ENCODE measurements at places on chromosomes 7 and 10.

DNA sequence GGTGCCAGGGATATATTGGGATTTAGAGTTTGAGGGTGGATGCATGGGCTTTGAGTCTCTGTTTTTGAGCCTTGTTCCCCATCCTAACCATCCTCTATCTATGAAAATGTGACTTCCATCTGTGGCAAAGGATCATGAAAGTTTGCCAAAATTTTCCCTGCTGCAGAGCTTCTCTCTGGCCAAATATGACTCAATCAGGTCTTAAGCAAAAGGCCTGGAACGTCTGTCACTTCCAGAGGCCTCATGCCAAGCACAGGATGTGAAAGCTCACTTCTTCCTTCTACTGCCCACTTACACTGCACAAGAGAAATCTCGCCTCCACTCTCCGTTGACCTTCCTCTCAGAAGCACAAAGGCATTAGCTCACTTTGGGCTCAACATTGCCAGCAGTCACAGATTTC, 696.9 kb upstream of the NRP1 start:
- DNase-seq = no peak

- no peak for DNase-seq
These were observed 166.1 kb downstream of the DNAJB9 start for GRCh38 chr7:108735814-108736213.

- peak; percentile 72 for DNase-seq
These were observed 1.2 kb downstream of the CYREN start for GRCh38 chr7:135169141-135169963.

DNA sequence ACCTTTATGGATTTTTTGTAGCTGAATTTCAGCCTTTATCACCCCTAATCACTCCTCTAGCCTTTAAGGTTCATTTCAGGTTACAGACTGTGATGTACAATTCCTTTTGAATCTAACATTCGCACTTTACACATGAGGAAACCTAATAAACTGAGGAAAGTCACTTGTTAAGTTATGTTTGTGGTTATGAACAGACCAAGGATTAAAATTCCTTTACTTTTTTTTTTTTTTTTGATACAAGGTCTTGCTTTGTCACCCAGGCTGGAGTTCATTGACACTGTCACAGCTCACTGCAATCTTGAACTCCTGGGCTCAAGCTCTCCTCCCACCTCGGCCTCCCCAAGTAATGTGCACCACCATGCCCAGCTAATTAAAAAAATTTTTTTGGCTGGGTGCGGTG, 3.6 kb downstream of the MCU start:
- no peak for DNase-seq

DNA sequence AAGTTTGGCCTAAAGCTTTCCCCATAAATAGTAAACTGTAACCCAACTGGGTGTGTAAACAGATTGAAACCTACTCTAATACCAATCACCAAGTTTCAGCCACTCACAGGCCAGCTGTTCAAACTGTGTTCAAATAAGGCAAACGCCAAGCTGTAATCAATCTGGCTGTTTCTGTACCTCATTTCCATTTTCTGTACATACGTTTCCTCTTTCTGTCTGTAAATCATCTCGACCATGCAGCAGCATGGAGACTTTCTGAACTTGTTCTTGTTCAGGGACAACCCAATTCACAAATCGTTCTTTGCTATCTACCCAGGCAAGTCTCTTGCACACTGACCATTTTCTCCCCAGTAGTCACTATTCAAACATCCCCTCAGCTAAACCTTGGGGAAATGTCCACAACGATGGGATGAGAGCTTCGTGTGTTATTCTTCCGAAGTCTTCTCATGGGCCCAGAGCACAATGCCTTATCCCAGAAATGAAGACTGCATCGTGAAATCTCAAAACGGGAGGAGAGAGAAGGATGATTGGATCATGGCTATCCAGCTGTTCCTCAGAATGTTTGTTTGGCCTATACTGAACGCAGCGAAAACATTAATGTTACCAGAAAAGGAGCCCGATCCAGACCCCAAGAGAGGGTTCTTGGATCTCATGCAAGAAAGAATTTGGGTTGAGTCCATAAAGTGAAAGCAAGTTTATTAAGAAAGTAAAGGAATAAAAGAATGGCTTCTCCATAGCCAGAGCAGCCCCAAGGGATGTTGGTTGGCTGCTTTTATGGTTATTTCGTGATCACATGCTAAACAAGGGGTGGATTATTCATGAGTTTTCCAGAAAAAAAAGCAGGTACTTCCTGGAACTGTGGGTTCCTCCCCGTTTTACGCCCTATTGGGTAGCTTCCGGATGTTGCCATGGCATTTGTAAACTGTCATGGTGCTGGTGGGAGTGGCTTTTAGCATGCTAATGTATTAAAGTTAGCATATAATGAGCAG, 86.2 kb downstream of the SLC16A9 start:
- no peak for DNase-seq

GRCh38 chr7:128920913-128921582, 10.5 kb upstream of the KCP start:
- no peak for DNase-seq

GRCh38 chr10:26780106-26780792, 80.5 kb downstream of the ABI1 start:
- DNase-seq = no peak

GRCh38 chr7:6618621-6619020, 3.2 kb downstream of the ZNF853 start:
- no peak for DNase-seq

GRCh38 chr7:155533827-155534690, 12.3 kb downstream of the CNPY1 start:
- peak; percentile 7 for DNase-seq

DNA sequence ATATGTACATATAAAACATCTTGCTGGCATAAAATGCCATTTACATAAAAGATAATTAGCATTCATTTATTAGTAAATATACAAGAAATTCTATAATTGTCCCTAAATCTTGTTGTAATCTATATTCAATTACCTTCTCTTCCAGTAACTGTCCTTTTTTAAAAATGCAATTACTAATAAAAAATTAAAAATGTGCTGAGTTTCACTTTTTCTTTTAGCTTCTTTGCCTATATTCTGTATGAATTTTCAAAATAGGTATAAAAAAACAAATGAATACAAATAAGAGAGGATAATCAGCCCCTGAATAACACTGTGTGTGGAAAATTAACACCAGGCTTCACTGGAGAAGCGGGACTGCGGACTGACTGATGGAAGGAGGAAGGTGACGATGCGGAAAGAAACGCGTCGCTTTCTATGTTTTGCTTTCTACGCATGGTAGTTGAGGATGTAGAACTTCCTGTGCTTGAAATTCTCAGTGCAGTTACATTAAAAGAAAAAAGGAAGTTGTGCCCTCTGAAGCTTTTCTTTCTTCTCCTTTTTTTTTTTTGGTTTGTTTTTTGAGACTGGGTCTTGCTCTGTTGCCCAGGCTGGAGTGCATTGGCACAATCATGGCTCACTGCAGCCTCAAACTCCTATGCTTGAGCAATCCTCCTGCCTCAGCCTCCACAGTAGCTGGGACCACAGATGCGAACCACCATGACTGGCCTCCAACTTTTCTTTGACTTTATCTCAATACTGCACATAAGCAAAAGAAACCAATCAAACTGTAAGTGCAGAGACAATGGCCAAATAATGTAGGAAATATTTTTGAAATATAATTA, 7.4 kb upstream of the ZMYND11 start:
- peak; percentile 47 for DNase-seq

GRCh38 chr7:22697876-22698606, 29.0 kb upstream of the IL6 start:
- DNase-seq = peak; percentile 69

DNA sequence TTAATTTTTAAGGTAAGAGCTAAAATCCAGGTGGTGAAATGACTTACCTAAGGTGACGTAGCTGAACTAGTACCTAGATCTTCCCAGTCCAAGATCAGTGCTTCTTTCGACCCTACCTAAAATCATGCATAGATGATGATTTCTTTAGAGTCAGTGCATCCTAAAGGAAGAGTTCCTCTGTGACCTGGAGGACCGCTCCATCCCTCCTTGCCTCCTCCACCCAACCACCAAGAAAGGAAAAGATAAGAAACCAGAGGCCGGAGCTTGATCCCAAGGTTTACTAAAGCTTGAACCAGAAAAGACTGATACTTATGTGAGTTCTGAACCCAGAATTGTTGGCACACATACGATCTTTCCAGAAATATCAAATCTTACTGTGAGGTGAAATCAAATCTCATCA, 101.8 kb downstream of the CABCOCO1 start:
- no peak for DNase-seq

DNA sequence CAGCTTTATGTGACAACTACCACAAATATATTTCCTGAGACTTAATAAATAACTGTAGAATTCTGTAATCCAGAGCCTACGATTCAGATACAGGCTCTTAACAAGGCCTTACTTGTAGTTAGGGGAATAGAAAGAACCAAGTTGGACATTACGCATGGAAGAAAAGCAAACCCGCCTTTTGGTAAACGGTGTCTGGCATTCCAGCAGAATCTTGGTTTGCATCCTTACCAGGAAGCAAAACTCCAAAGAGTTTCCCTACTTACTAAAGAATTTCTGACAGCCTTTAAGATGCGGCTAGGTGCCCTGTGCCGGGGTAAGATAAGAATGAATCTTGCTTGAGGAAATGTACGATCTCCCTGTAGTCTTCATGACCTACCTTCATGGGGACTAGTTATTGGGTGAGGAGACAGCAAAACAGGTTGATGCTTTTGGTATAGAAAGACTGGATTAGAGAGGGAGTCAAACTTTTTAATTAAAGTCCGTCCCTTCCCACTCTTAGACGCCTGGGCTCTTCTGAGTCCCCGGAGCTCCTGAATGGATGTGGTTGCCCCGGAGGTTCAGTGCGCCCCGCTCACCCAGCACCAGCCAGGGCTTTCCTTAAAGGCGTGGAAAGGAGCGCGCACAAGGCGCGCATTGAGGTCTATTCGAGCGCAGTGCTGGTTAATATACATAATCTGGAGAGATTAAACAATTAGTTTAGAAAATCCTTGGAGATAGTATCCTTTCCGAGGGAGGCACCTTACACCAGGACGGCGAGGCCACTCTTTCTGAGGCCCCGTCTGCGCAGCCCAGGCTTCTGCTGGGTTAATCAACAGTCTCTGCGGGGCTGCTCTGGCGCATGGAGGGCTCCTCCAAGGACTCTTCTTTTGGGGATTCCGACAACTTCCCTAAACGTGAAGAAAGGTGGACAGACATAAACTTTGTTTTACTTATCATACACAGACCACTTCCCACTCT, 11.5 kb downstream of the PTF1A start:
- DNase-seq = no peak

GRCh38 chr7:97006816-97007582, 1.6 kb downstream of the DLX6 start:
- DNase-seq = no peak

DNA sequence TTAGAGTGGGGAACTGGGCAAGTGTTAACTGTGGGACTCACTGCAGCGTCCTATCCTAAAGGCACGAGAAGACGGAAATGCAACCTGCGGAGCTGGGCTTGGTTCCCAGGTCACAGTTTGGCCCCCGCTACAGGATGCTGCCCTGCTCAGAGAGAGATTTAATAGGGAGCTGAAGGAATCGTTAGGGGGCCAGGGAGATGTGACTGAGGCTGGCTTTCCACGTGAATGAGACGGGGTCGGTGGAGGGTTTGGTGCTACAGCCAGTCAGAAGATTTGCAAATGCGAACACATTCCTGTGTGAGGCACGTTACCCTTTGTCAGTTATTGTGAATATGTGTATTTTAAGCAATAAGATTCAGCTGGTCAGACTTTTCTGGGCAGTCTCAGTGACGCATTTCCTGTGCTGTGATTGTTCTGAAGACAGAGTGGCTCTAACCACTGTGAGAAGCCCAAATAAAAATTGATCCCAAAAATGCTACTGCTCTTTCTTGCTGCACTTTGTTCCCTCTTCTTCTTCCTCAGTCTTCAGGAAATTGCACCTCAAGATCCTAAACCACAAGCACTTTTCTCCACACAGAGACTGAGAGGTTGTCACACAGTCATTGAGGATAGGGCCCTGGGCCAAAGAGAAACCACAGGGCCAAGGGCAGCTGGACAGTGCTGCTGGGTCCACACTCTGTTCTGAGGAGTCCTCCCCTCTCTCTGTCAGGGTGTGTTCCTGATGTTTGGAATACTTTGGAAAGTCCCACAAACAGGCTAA, 21.2 kb downstream of the CYP17A1 start:
- no peak for DNase-seq

DNA sequence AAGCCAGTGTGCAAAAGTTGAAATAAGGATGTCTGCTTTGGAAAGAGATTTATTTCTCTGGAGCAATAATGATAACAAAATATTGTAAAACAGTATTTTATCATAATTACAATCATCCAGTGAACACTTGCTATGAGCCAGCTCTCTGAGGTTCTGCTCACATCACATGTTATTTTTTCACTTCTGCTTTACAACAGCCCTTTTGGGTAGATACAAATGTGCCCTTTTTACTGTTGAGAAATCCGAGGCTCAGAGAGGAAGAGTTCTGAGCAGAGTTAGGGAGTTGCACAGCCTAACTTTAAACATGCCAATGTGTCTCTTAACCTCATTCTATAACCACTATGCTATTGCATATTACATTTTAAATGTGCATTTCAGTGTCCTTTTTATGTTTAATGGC, 232.6 kb upstream of the CDC14C start:
- no peak for DNase-seq

- DNase-seq = peak; percentile 45
These were observed 97.5 kb downstream of the FAM53B start for GRCh38 chr10:124646483-124647352.

GRCh38 chr10:108260383-108260906, 1095.9 kb upstream of the SORCS1 start:
- DNase-seq = no peak

DNA sequence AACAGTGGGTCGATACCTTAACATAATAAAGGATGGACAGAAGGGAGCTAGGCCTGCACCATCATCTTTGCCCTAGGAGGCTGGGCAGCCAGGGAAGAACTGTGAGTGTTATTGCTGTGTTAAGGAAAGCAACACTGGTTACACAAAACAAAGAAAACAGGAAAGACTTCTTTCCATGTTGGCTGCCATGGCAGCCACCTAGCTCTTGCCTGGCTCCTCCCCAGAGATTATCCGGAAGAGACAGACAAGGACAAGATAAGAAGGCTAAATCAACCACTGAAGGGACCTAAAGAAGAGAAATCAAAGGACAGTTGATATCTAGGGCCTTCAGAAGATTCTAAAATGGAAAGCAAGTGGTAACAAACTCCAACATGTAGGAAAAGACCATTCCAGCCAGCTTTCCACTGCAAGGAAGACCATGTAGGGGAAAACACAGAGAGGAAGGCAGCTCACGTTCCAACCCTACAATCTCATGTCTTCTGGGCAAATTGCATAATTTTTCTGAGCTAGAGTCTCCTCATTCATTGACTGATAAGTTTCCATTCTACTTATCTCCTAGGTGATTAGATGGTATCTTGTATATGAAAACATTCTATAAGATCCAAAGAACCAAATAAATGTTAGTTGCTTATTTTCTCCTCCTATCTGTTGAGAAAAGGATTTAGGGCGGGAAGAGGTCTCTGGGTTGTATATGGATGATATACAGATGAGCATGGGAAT, 51.2 kb downstream of the SP8 start:
- DNase-seq = no peak

- no peak for DNase-seq
These were observed 1.3 kb downstream of the SAP25 start for GRCh38 chr7:100572281-100572948.

Measured in CD4-positive, alpha-beta T cell treated with Interferon alpha-2 for 1 hour (primary cell).